Ovary (tissue), 10 donors: ENCODE measurements at places on chromosomes 7 and 10. TPM values are rescaled to one million over a fixed set of nuclear protein-coding genes. Genes with fewer than 3 reads are reported as not detected.

The SLC18A3 gene
- total RNA-seq = not detected

- no peak overlapping the region for H3K4me3 ChIP-seq
- H3K36me3 ChIP-seq = no peaks in the 10 kb centered on the region
- H3K4me1 ChIP-seq = no peaks in the 10 kb centered on the region
- H3K27ac ChIP-seq = no peak overlapping the region
- H3K27me3 ChIP-seq = no peaks in the 10 kb centered on the region
Observed at GRCh38 chr7:114047889-114048288, 129.1 kb upstream of the PPP1R3A start.

GRCh38 chr10:3452173-3452626 lies 279.6 kb upstream of the PITRM1 start:
- H3K27me3 ChIP-seq = no peaks in the 10 kb centered on the region
- no peak for DNase-seq
- H3K4me1 ChIP-seq = peaks cover 2% of the 10 kb centered on the region
- H3K36me3 ChIP-seq = no peaks in the 10 kb centered on the region

DNA sequence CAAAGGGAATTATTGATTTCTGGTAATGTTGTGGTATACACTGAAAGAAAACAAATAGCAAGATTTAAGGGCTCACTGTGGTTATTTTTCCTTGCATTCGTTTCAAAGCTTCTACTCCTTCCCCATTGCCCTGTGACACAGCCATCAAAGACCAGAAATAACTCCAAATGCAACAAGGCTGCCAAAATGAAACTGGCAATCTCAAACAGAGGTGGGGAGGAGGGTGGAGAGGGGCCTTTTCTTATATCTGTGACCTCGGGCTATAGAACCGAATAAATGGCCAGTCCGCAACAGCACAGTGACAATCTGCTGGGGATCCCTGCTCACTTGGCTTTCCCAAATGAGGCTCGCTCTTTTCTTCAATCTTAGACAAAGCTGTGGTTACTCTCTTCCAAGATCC lies 17.4 kb upstream of the SPOCK2 start:
- H3K4me3 ChIP-seq = no peak overlapping the region
- no peak for DNase-seq
- no peaks in the 10 kb centered on the region for H3K27me3 ChIP-seq
- H3K27ac ChIP-seq = no peak overlapping the region
- H3K36me3 ChIP-seq = no peaks in the 10 kb centered on the region
- H3K4me1 ChIP-seq = peaks cover 11% of the 10 kb centered on the region

- peaks cover 2% of the 10 kb centered on the region for H3K4me1 ChIP-seq
- DNase-seq = no peak
- no peak overlapping the region for H3K4me3 ChIP-seq
- H3K27ac ChIP-seq = no peak overlapping the region
- no peaks in the 10 kb centered on the region for H3K36me3 ChIP-seq
Observed at GRCh38 chr7:54955296-54955695, 63.5 kb upstream of the EGFR start.

- no peak overlapping the region for H3K4me3 ChIP-seq
- H3K27ac ChIP-seq = no peak overlapping the region
- no peak for DNase-seq
- no peaks in the 10 kb centered on the region for H3K27me3 ChIP-seq
- H3K4me1 ChIP-seq = no peaks in the 10 kb centered on the region
- H3K36me3 ChIP-seq = no peaks in the 10 kb centered on the region
Observed at GRCh38 chr10:34889004-34889869, 74.1 kb upstream of the PARD3 start.
